Left colon (tissue), 2 donors: ENCODE measurements at places on chromosomes 2 and 18. TPM values are rescaled to one million over a fixed set of nuclear protein-coding genes. Genes with fewer than 3 reads are reported as not detected.
A peak's percentile ranks its signal among the peaks of the same experiment; 100 is the strongest.

DNA sequence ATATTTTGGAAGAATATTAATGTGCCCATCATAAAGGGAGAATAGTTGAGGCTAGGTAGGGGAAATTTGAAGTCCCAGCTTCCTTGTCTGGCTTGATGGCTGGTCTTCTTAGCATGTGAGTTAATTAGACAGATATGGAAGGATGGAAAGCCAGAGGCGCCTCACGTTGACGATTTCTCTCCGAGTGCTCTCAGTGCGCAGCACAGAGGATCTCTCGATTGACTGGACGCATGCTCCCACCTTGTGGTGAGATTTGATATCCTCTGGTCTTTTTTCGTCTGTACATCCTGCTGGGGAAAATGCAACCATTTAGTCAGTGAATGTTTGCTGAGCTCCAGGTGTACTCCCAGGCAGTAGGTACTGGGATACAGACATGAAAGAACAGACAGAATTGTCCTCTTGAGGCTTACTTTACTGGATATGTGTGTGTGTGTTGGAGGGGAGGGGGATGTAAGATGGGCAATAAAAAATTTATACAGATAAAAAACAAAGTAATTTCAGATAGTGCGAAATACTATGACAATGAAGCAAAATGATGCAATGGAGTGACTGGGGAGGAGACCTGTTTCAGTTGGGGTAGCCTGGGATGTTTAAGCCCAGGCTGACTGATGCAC lies 66.9 kb upstream of the ZNG1B start:
- DNase-seq = peak; percentile 55

- DNase-seq = no peak
Measured at GRCh38 chr2:241211276-241211675, 22.8 kb downstream of the ANO7 start.

THSD7B gene
- total RNA-seq = 0.14 TPM

- DNase-seq = no peak
Measured at GRCh38 chr2:203016716-203017115, 2.0 kb downstream of the NBEAL1 start.

DNA sequence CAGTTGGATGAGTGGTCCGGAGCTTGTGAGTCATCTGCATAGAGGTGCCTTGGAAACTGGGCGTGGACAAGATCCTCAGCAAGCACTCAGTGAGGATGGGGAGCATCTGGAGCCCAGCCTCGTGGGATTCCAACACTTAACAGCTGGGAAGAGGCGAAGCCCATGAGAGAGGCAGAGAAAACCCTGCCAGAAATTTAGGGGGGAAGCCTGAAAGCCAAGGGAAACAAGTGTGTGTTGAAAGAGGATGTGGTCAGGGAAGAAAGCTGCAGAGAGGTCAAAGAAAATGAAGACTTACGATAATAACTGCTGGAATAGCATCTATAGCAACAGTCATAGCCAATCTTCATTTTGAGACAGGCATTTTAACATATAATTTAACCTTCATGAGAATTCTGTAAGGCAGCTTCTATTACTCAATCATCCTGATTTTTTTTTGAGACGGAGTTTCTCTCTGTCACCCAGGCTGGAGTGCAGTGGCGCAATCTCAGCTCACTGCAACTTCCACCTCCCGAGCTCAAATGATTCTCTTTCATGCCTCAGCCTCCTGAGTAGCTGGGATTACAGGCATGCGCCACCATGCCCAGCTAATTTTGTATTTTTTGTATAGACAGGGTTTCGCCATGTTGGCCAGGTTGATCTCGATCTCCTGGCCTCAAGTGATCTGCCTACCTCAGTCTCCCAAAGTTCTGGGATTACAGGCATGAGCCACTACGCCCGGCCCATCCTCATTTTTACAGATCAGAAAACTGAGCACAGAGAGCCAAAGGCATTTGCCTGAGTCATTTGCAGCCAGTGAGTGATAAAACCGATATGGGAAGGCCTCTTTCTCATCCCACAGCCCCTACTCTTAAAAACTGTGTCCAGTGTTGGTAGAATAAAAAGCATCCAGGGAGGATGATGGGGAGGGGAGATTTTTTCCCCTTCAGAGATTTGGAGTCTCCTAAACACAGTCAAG lies 214.4 kb upstream of the EPAS1 start:
- DNase-seq = peak; percentile 16

DNA sequence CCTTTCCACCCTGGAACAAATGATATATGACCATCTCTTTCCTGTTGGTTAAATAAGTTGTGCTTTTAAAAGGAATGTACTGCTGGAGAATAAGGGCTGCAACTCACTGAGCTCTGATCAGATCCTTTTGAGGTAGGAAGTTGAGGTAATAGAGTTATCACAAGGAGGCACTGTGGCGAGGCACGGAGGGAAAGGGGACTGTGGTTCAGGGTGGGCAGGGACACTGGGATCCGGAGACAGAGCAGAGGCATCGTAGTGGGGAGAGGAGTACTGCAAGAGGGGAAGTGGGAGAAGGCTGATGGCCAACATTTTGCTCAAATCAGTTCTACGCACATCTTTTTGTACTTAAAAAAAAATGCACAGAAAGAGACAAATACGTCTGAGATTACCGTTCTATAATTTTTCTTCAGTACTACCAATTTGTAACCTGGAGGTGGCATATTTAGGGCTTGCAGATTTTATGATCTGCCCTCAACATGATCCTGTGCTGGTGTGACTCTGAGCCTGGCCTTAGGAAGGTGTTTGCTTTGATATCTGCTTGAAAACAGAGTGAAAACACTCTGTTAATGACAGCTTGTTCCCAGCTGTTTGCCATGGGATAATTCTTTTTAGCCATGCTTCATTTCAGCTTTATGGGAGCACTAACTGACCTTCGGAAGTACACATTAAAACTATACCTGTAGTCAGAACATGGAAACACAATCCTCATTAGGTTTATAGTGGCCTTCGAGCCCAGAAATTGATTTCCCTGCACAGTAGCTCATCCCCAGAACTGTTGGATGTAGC lies 168.1 kb downstream of the KCNE4 start:
- no peak for DNase-seq

PMS1 gene
- 14.8 TPM for total RNA-seq

DNA sequence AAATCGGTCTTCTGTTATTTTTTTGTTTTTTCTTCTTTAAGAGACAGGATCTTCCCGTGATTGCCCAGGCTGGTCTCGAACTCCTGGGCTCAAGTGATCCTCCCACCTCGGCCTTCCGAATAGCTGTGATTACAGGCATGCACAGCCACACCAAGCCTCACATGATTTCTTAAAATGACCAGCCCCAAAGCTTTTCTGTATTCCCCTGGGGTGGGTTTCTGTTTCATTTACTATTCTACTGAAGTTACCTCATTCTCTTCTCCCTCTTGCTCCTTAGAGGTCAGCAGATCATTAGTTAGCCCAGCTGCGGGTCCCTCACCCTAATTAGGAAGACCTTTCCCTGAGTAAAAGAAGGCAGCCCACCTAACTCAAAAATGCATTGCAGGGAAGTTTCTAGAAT lies 27.6 kb downstream of the SLC1A4 start:
- DNase-seq = no peak
